Stimulated activated CD8-positive, alpha-beta memory T cell treated with anti-CD3 and anti-CD28 coated beads, Interleukin-7, amount 100 ng/mL, for 1 hour (primary cell): ENCODE measurements at places on chromosomes 11 and 22.

DNA sequence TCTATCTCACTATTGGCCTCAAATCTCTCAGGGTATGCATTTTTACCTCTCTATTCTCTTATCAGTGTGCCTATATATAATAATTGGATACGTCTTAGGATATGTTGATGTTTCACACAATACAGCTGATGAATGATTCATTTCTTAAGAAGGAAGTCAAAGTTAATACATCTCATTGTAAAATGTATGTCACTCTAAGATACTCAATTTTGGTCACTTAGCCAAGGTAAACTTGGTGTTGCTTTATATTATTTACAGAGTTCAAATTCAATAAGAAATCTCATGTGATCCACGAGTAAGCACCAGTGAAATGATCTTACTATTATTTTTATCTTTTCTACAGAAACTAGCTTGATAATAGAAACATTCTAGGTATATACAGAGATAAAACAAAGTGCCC lies 1266.5 kb downstream of the JRKL start:
- DNase-seq = no peak

DNA sequence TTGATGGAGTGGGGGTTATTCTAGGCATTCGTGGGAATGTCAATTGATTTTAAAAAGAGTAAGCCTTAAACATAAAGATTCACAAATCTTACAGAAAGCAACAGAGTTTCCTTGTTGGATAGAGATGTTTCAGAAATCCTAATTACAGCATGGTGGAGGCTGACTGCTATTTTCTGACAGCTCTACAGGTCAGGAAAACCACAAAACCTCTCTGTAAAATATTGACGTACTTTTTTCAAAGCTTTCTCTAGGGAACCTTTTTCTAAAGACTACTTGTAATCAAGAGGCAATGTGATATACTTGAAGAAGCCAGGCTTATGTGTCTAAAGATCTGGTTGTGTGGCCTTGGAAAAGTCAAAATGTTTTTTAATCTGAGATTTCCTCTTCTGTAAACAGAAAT lies 9.1 kb upstream of the OR8B8 start:
- DNase-seq = no peak

DNA sequence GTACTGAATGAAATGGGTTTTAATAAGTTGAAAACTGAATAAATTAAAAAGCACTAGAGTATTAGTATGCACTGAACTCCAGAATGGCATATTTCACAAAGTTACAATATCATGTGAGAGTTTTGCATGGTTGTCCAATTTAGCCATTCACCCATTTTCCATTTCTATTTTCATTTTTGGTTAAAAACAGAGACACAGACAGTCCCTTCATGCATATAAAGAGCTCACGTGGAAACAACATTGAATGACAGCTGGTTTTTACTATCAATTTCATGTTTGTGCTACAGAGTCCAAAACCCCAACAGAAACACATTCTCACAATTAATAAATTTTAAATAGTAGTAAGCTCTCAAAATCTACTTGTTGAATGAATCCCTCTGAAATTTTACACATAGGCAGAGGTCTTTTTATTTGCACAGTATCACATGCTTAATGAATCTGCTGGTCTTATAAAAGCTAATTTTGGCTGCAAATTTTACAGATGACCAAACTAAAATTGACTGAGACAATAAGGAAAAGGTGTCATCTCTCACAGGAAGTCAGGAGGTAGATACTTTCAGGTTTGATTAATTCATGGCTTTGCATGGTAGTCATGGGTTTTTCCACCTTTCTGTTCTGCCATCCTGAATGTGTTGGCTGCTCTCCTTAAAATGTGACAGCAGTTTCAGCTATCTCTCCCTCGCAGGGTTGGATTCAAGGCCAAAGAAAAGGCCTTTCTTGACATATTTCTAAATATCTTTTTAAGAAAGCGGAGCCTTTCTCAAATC lies 20.6 kb upstream of the DDI1 start:
- DNase-seq = no peak

- DNase-seq = no peak
These were observed 444.3 kb upstream of the B3GAT1 start for GRCh38 chr11:134856056-134856971.

GRCh38 chr11:108929241-108929640 lies 264.4 kb downstream of the DDX10 start:
- DNase-seq = no peak

DNA sequence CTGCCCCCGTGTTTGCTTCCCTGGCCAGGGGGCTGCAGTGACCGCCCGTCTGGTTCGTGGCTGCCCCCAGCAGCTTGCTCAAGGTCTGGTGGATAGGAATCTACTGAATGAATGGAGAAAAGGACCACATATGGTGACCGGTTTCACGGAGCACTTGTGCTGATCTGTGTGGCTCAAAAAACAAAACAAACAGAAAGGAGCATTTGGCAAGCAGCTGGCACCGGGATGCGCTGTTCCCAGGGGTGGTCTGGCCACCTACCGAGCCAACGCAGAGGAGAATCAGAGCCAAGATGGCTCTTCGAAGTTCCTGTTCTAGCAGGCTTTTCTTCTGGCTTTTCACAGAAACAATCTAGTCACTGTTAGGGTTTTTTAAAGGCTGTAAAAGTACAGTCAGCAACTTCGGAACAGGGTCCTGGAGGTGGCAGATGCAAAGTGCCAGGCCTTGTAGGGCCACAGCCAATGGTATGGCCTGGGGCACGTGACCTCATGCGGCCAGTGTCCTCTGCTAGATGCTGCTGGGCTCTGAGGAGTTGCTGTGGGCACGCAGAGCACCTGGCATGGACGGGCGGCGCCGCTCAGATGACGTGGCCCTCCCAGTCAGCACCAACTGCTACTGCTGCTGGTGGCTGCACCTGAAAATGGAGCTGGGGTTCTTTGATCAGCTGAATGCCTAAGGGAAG lies 27.3 kb upstream of the PACSIN2 start:
- DNase-seq = no peak

GRCh38 chr11:40722179-40722795 lies 737.2 kb downstream of the LRRC4C start:
- DNase-seq = no peak

GRCh38 chr11:33507356-33507755 lies 193.3 kb downstream of the C11orf91 start:
- no peak for DNase-seq

GRCh38 chr22:37290737-37291136 lies 8.4 kb downstream of the CYTH4 start:
- no peak for DNase-seq

DNA sequence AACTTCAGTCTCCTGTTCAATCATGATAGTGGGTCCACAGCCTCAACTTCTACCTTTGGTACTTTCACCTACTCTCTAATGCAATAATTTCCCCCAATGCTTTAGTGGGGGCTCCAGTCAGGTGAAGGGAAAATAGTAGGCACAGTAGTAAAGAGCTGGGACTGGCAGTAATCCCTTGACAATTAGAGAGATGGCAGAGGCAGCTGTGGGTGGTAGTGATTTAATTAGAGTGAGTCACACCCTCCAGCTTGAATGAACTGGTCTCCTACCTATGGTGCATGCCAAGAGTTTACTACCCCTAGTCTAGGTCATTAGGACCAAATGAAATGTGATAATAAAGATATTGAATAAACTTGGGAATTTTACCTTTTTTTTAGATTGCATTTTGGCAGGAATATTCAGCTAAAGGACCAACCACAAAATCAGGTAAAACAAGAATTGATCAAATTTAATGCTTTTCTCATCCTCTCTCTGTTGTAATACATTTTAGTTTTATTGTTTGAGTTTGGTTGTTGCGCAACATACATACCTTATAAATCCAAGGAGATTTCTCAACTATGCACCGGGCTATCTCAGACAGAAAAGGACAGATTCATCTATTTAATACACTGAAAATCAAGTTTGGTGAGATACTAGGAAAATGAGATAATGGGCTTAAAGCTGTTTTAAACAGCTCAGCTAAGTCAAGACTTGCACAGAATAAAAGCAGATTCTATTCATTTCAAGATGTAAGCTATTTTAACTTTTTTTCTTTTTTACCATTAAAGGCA lies 9.0 kb downstream of the PRRG4 start:
- DNase-seq = no peak

DNA sequence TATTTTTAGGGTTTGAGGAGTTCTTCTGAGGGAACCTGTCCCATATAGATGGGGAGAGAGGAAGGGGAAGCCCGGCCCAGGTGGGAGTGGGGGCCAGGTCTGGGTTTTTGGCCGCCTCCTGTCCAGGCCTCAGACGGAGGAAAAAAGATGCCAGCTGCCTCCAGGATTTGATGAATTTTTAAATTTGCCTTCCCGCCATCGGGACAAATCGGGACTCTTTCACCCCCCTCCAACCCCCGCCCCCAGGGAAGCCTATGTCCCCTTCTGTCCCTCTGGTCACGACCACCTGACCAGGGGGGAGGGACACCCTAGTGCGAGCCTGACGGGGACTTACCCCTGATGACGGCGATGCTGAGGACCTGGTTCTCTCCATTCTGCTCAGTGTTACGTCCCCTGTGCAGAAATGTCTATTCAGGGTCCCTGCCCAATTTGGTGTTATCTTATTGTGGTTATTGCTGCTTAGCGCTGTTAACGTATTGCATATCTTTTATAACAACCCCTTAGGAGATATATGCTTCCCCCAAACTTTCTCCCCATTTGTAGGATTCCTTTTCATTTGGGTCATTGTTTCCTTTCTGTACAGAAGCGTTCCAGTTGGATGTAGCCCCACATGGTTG lies 115.9 kb upstream of the GRK3 start:
- DNase-seq = no peak

- DNase-seq = no peak
These were observed 19.8 kb downstream of the ZBED5 start for GRCh38 chr11:10838083-10838482.
